ENCODE measurements at places on chromosomes 3 and 15.

GRCh38 chr3:4588466-4588865, 95.3 kb downstream of the ITPR1 start:
- DNase-seq: peak; percentile 21

DNA sequence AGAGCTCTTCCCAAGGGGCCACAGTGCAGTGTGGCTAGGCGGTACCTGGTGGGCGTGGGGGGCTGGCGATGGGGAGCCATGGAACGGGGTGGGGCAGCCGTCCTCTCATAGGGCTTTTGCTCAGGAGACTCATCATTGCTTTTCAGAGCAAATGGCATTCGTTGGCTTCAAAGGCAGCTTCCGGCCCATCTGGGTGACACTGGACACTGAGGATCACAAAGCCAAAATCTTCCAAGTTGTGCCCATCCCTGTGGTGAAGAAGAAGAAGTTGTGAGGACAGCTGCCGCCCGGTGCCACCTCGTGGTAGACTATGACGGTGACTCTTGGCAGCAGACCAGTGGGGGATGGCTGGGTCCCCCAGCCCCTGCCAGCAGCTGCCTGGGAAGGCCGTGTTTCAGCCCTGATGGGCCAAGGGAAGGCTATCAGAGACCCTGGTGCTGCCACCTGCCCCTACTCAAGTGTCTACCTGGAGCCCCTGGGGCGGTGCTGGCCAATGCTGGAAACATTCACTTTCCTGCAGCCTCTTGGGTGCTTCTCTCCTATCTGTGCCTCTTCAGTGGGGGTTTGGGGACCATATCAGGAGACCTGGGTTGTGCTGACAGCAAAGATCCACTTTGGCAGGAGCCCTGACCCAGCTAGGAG, 40.8 kb downstream of the MESD start:
- no peak for DNase-seq

DNA sequence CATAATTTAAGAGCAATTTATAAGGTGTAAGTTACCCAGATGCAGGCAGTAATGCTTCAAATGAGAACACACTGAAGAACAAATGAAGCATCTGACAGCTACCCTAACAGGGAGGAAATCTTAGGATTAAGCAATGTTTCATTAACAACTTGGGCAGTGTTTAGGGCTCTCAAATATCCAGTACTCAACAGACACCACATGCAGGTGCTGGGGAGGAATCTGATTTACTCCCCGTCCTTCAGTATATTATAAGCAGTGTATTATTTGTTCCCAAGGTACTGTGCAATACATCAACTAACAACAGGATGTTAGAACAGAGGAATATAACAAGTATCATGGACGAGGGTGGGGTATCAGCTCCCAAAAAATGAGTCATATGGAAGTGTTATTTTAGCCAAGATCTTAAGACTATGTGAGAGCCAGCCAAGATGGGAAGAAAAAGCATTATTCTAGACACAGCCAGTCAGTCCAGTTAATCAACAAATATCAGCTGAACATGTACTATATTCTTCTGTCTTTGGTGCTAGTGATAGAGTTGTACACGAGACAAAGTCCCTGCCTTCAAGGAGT, 20.4 kb downstream of the BTBD1 start:
- peak; percentile 66 for DNase-seq

- no peak for DNase-seq
These were observed 135.0 kb upstream of the PRICKLE2 start for GRCh38 chr3:64360280-64360679.

DNA sequence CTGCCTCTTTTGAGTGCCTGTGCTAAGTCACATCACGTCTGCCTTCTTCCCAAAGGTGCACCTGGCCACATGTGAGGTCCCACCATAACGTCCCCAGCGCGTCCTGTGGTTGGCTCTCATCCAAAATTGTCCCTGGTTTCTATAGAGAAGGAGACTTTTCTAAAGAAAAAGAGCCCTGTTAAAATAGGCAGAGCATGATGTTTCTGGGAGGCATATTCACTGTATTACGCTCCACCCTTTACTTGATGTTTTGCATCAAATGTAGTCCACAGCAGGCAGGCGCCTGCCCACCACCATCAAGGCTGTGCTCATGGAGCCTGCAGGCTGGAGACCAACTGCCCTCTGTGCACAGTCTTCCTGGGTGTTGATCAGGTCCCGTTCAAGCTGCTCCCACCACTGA, 36.3 kb downstream of the WHAMM start:
- DNase-seq: no peak

- no peak for DNase-seq
These were observed 20.2 kb upstream of the SCN5A start for GRCh38 chr3:38669668-38670067.

- no peak for DNase-seq
These were observed 511.9 kb downstream of the PYDC2 start for GRCh38 chr3:191972714-191973398.

- DNase-seq: no peak
These were observed 31.5 kb downstream of the CLEC3B start for GRCh38 chr3:45057557-45057956.

DNA sequence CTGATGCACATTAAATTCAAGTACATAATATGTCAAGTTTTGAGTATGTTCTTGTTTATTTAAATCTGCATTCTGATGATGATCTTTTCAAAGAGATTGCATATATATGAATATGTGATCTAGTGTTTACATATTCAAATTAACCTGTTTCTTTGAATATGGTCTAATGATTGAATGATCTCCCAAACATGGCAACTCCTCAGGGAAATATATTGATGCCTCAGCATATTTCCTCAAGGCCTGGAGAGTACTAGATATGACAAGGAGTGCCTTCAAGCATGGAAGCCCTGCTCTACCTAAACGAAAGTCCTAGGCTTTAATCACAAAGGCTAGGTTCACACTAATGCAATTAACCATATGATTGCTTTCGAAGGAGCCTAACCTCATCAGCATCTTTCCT, 532.8 kb downstream of the ZIC1 start:
- DNase-seq: no peak

- no peak for DNase-seq
These were observed 1.5 kb upstream of the IDH2 start for GRCh38 chr15:90103701-90104329.

GRCh38 chr3:62587579-62588031, 214.3 kb upstream of the FEZF2 start:
- DNase-seq: peak; percentile 93

GRCh38 chr15:22265056-22265945, 185.0 kb downstream of the OR4M2 start:
- DNase-seq: no peak

GRCh38 chr15:94943888-94944287, 712.5 kb downstream of the MCTP2 start:
- no peak for DNase-seq

- peak; percentile 84 for DNase-seq
These were observed 194.1 kb upstream of the ARHGEF26 start for GRCh38 chr3:153927107-153927506.

- DNase-seq: peak; percentile 33
These were observed 129.7 kb upstream of the TUSC7 start for GRCh38 chr3:116579840-116580239.

DNA sequence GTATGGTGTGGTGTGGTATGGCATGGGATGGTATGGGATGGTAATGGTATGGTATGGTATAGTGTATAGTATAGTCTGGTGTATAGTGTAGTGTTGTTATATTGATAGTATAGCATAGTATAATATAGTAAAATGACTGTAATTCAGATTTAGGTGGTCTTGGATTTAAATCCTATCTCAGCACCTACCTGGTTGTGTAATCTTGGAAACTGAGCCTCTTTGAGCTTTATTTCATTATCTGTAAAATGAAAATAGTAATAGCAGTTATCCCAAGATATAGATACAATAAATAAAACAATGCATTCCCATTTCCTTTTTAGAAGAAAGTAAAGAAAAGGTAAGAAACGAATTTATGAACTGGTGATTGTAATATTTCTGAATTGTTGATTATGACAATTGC, 27.5 kb upstream of the MEF2A start:
- DNase-seq: no peak

DNA sequence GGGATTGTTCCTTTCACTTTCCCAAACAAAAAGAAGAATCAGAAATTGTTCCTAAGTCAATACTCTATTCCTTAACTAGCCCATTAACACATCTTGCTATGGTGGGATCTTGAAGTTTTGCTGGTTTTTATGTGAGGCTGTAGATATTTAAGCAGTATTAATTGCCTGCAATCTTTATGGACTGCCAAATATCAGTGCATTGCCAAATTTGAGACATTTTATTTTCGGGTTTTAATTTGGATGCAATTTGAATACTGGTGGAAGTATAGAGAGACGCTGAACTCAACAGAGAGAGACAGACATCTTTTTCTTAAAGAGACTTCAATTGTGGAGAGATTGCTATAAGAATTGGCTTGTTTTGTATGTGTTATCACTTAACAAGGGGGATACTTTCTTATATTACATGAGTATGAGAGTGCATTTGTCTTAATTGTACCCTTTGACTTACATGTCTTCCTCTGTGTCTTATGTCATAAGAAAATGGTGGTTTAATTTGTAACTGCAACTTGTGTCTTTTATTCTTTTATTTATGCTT, 10.0 kb downstream of the CADM2 start:
- no peak for DNase-seq

GRCh38 chr3:187941848-187942194, 196.6 kb upstream of the BCL6 start:
- DNase-seq: no peak
